NCI-H1048 (cell line): ENCODE measurements at places on chromosomes 12 and 14.
A peak's percentile ranks its signal among the peaks of the same experiment; 100 is the strongest.

DNA sequence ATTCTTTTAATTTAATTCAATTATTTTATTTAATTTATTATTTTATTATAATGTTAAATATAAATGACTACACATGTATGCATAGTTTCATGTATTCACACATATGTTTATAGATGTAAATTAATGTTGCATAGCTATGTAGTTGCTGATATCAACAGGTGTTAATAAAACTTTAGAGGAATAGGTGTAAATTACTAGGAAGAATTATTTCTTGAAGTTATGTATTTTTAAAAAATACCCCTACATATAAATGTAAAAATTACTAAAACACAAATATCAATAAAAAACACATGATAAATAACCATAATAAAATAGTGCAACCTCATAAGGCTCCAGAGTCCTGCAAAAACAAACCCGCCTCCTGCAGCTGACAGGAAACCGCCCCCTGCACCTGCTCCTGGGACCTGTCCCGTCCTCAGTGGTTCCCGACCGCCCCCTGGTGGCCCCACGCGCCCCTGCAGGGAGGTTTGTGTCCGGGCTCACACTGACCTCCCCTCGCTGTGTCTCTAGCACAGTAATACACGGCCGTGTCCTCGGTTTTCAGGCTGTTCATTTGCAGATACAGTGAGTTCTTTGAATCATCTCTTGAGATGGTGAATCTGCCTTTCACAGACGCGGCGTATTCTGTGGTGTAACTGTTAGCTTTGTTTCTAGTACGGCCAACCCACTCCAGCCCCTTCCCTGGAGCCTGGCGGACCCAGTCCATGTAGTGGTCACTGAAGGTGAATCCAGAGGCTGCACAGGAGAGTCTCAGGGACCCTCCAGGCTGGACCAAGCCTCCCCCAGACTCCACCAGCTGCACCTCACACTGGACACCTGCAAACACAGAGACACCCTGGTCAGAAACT is 1264.0 kb downstream of the TMEM121 start:
- peak; percentile 32 for DNase-seq

DNA sequence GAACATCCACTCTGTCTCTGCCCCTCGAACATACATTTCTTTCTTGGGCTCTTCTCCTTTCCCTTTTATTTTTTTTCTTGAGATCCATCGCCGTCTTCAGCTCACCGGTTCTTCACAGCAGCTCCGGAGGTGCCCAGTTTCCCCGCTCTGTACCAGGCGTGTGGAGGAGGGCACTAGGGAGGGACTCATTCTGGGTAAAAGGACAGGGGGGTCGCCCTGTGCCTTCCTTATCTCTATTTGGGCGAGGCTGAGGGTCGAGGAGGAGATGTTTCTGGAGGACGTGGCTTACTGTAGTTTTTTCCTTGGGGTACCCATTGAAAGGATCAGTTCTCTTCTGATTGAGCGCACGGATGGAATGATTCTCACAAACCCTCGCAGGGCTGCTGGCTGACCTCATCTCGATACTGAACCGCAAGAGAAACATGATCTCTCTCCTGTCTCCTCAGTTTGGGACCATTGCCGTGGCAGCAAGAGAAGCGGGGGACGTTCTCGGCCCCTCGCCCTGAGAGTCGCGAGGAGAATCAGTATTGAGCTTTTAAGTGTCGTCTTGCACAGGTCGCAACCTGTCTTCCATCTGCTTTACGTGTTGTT is 386 bp downstream of the LIN52 start:
- no peak for DNase-seq

- no peak for DNase-seq
Measured at GRCh38 chr12:50203691-50204090, 36.5 kb upstream of the CERS5 start.

DNA sequence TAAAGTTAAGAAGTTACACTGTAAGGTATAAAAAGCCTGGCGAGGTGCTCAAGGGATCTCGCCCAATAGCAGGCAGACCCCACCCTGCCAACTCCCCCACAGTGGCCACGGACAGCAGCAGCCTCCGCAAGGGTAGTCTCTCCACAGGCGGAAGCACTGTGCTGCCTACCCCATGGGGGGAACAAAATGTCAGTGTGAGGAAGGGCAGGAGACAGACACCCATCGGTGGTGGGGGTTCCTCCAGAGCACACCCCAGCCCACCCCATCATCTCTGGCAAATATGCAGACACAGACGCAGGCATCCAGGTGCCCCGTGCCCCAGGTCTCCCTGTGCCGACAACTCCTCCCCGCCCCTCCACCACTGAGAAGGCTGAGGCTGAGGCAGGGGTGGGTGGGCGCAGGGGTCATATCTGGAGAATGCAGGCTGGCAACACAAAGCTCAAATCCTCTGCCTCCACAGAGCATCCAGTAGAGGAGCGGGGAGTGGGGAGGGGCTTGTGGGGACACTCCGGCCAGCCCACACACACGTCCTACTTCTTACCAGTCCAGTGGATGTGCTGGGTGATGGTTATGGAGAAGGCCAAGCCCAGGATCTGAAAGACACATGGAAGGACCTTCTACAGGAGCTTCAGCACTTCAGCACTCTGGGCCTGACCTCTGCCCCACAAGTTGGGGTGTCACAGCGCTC is 68.3 kb upstream of the DDX11 start:
- no peak for DNase-seq

DNA sequence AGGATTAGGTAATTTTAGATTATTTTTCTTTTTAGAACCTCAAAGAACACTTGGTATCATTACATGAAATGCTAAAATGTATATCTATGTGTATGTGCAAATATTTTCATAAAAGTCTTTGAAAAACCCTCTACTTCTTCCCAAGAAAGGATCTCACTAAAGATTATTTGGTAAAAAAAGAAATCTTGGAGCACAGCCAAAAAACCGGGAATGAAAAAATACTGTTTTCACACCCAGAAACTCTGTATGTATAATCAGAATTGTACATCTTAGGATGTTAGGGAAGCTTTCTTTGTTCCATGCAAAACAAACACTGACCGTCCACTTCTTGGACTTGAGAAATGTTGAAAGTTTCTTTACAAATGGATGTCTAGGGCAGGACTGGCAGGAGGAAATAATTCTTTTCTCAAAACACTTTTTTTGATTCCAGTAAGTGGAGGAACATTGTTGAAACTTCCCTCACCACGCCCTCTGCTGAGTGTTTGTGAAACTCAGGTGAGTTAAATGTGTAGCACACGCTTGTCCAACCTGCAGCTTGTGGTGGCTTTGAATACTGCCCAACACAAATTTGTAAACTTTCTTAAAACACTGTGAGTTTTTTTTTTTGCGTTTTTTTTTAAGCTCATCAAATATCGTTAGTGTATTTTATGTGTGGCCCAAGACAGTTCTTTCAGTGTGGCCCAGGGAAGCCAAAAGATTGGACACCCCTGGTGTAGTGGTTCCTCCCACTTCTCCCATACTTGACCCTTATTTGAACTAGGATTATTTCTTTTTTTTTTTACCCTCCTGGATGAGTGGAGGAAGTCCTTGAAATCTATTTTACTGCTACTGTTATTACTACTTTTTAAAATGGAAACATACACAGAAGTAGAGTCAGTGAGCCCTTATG is 26.6 kb downstream of the FBXO34 start:
- DNase-seq, result no peak

- DNase-seq, result no peak
Measured at GRCh38 chr12:24027352-24027751, 77.9 kb upstream of the SOX5 start.

GRCh38 chr12:1318327-1319031 is 275.9 kb downstream of the FBXL14 start:
- peak; percentile 90 for DNase-seq

DNA sequence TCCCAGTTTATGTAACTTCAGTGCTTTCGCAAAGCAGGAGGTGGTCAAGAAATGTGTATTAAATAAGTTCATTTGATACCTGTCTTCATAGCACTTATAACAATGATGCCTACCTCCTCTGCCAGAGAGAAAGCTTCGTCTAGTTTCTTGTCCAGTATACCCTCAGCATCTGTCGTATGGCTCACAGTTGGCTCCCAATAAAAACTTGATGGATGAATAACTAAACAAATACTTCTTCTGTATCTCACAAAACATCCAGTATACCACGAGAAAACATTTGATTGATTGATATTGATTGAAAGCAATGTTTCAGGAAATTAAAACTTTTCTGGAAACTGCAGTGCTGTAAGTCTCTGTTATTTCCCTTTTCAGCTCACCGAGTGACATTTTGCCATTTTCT is 26.9 kb upstream of the PTGDR start:
- DNase-seq, result no peak

- no peak for DNase-seq
Measured at GRCh38 chr14:68623826-68624225, 169.0 kb downstream of the ZFP36L1 start.

DNA sequence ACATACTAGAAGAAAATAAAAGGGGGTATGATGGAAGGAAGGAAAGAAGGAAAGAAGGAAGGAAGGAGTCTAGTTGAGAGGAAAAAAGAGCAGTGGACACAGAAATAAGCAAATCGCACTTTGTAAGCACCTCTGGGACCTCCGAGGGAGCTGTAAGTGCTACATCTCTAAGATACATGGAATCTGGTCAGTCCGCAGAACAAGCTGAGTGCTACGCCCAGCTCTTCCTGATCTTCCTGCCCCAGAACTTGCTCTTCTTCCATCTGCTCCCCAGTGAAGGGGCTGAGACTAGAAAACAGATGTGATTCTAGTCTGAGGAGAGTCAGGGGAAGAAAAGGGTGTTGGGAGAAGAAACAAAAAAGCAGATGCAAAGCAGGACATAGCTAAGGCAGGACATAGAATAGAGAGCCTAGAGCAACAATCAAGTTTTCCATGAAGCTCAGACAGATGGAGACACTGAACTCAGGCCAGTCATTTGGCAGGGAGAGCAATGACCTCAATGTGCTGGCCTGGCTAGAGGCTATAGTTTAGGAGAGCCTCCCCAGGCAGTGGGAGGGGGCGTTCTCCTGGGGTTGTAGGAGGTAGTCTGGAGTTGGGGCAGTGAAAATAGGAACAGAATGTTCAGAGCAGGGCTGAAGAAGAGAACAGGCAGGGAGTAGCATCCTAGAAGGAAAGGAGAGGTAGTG is 1.7 kb upstream of the MFAP5 start:
- no peak for DNase-seq

DNA sequence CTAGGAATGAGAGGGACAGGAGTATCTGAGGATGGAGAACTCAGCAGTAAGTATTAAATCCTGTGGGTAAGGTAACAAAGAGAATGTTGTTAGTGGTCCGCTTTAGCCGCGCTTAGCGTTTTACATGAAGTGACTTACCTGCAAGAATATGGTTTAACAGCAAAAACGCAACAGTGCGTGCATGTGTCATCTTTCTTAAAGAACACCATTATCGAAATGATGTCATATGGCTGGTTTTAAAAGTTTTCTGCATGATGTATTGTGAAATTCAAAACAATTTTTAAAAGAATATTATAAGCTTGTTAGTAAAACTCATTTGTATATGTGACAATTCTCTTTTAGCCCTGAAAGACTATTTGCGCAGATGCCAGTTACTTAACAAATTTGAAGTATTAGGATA is 1.7 kb downstream of the LEMD3 start:
- DNase-seq, result no peak

DNA sequence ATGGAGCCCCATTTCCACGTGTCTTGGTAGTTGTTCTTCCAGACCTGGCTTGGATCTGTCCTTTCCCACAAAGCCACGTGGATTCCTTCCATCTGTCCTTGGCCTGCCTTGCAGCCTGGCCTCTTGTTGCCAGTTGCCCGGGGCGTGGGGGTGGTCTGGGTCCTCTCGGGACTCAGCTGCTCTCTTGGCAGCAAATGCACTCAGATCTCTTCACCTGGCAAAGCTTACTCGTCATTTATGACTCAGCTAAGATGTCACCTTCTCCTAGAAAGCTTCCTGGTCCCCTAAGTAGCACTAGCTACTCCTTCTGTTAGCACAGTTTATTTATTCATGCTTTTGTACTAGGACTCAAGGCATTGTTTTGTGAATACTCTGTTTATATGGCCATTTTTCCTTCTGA is 13.6 kb downstream of the PLEKHG3 start:
- no peak for DNase-seq

- no peak for DNase-seq
Measured at GRCh38 chr12:104469066-104469465, 12.3 kb downstream of the CHST11 start.

GRCh38 chr12:128476266-128476665 is 209.3 kb downstream of the TMEM132C start:
- no peak for DNase-seq

GRCh38 chr14:54223831-54224402 is 172.9 kb upstream of the CDKN3 start:
- no peak for DNase-seq

GRCh38 chr14:53180272-53181221 is 27.4 kb upstream of the DDHD1 start:
- no peak for DNase-seq

DNA sequence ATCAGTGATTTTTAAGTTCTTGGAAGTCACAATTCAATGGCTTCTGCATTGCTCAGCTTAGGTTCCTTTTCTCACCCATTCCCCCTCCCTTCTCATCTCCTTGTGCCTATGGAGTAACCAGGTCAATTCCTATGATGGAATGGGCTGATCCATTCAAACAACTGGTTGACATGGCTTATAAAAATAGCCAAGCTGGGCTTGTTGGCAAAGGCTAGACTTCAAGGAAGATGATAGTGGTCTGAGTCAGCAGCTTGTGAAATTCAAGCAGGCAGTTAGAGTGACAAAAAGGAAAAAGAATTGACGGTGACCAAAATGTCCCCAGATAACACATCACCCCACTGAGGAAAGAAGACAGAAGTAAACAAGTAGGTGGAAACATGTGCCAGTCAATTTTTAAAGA is 119.9 kb upstream of the PCED1B start:
- no peak for DNase-seq

- no peak for DNase-seq
Measured at GRCh38 chr12:2061402-2061801, 8.6 kb downstream of the CACNA1C start.

GRCh38 chr14:105939810-105940508 is 413.6 kb downstream of the TMEM121 start:
- DNase-seq, result no peak
